ENCODE measurements at places on chromosomes 4 and X.
A peak's percentile ranks its signal among the peaks of the same experiment; 100 is the strongest.

DNA sequence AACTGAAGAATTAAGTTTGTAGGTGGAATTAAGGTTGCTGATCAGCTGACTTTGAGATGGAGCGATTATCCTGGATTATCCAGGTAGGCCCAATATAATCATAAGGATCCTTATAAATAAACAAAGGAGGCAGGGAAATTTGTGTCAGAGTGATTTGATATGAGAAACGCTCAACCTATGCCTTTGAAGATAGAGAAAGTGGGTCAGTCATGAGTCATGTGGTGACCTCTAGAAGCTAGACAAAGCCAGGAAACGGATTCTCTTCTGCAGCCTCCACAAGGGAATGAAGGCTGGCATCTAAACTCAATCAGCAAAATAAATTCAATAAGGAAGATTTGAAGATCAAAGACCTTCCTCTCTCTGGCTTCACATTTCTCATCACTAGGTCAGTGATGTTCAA is 41.5 kb upstream of the SMIM10 start:
- H3K27me3 ChIP-seq: no peaks in the 10 kb centered on the region
- H3K36me3 ChIP-seq: no peaks in the 10 kb centered on the region
- no peak overlapping the region for H3K4me3 ChIP-seq

DNA sequence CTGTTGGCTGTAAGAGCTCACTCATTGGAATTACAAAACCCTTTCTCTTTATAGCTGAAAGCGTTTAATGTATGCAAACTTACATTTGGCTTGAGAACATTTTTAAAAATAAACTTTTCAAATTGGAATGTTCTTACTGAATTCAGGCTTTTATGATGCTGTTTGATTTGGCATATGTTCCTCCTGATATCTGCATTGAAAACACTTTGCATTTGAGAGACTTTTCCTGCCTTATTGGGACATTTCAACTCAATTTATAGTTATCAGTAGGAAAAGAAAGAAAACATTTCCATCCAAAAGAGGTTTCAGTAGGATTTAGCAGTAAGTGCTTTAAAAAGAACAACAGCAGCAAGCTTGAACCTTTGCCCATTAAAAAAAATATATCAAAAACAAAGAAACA is 520.0 kb downstream of the IL1RAPL1 start:
- no peaks in the 10 kb centered on the region for H3K27me3 ChIP-seq
- no peaks in the 10 kb centered on the region for H3K36me3 ChIP-seq
- H3K4me1 ChIP-seq: no peaks in the 10 kb centered on the region
- no peak for DNase-seq
- no peak overlapping the region for H3K4me3 ChIP-seq
- H3K27ac ChIP-seq: no peak overlapping the region

- H3K4me1 ChIP-seq: no peaks in the 10 kb centered on the region
- peaks cover 5% of the 10 kb centered on the region for H3K36me3 ChIP-seq
- H3K4me3 ChIP-seq: no peak overlapping the region
- H3K27me3 ChIP-seq: no peaks in the 10 kb centered on the region
- DNase-seq: no peak
- H3K27ac ChIP-seq: no peak overlapping the region
Observed at GRCh38 chr4:128350449-128351045, 62.9 kb upstream of the PGRMC2 start.

DNA sequence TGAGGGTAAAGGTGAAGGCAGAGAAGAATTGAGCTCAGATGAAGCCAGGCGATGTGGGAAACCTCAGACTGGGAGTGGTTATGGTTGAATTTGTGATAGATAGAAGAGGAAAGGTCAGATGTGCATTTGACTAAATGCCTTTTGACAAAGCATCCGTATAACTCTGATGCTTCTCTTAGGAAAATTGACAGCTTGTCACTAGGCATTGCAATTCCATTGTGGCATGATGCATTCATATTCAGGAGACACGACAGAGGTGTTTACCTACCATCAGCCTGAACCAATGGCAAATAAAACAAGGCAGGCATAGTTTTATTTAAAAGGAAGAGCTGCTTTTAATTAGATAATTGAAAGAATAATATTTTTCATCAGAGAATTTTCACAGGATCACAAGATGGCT is 325.1 kb upstream of the IGFBP7 start:
- no peak overlapping the region for H3K4me3 ChIP-seq
- H3K27ac ChIP-seq: no peak overlapping the region
- no peaks in the 10 kb centered on the region for H3K36me3 ChIP-seq

DNA sequence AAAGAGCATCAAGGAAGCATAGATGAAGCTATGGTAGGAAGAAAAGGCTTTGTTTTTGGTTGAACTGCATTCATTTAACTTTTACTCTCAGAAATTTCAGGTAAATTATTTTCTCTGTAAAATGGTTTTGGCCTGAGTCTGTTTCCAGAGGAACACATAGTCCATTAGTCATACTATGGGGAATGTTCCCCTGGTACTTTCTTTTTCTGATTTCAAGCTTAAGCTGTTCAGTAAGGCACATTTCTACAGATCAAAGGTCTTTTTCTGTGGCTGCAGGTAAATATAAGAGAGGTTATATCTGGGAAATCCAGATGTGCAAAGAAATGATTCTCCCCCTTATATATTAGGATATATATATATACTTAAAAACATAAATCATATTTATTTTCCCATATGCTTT is 1744.4 kb upstream of the ADGRL3 start:
- H3K4me1 ChIP-seq: no peaks in the 10 kb centered on the region
- H3K27me3 ChIP-seq: no peaks in the 10 kb centered on the region
- no peak overlapping the region for H3K4me3 ChIP-seq
- DNase-seq: no peak

GRCh38 chr4:102519925-102520324 is 18.8 kb downstream of the NFKB1 start:
- no peak for DNase-seq
- H3K27ac ChIP-seq: peak overlapping the region; percentile 79
- H3K4me1 ChIP-seq: peaks cover 81% of the 10 kb centered on the region
- peaks cover 57% of the 10 kb centered on the region for H3K36me3 ChIP-seq

DNA sequence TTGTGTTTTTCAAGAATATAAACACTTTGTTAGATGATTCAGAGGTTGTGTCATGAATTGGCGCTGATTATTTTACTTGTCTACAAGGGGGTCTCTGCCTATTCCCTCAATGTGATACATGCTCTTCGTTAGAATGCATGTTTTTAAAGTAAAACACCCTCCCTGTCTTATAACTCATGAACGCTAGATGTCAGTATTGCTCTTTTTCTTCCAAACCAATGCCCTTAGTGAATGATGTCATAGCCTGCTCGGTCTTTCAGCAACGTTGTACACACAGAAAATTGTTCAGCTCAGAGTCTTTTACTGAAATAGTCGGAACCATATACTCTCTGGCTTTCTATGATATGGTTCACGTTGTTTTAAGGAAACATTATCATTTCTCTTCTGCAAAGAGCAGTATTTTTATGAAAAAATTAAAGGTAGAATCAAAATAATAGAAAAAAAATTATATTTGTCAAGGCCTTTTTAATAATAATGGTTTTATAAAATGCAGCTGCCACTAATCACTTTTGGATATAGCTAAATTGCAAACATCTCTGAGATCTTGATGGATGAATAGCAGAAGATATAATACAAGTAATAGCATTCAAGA is 292.9 kb downstream of the TLL1 start:
- H3K4me3 ChIP-seq: no peak overlapping the region
- no peak overlapping the region for H3K27ac ChIP-seq
- no peaks in the 10 kb centered on the region for H3K27me3 ChIP-seq
- H3K36me3 ChIP-seq: no peaks in the 10 kb centered on the region

GRCh38 chr4:73620115-73620792 is at the start of gene RASSF6:
Gene RASSF6, minus strand, starts transcription at chr4:73620436. Its CDS starts 8,641 bp downstream, at chr4:73611795.
- H3K4me3 ChIP-seq: peak within 1 kb of the TSS; percentile 54
- peak; percentile 29 for DNase-seq
- H3K27me3 ChIP-seq: peaks cover 24% of the 10 kb centered on the region

- no peak overlapping the region for H3K27ac ChIP-seq
- no peaks in the 10 kb centered on the region for H3K4me1 ChIP-seq
Observed at GRCh38 chrX:94162971-94163370, 489.0 kb downstream of the FAM133A start.

GRCh38 chrX:44157858-44158257 is 184.7 kb upstream of the NDP start:
- H3K36me3 ChIP-seq: peaks cover 2% of the 10 kb centered on the region
- H3K4me1 ChIP-seq: no peaks in the 10 kb centered on the region
- no peaks in the 10 kb centered on the region for H3K27me3 ChIP-seq
- no peak overlapping the region for H3K27ac ChIP-seq

DNA sequence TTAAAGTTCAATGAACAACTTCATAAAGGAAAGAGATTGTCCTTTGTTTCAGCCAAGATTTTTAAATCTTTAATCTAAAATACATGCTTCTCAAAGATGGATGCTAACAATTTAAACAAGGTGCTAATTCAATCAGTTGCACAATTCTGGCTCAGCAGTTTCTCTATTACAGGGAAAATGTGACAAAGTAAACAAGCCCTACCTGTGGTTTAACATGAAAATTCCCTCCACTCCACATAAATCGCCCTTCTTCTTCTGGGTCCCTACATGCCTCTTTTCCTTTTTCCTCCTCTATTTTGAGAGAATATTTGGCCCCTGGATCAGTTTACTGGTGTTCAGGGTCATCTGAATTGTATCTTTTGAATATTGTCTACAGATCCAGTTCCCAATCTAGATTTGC is 80.6 kb downstream of the FRYL start:
- H3K4me1 ChIP-seq: peaks cover 58% of the 10 kb centered on the region
- no peak overlapping the region for H3K4me3 ChIP-seq
- H3K27ac ChIP-seq: peak overlapping the region; percentile 19
- H3K27me3 ChIP-seq: no peaks in the 10 kb centered on the region
- DNase-seq: no peak
- H3K36me3 ChIP-seq: peaks cover 13% of the 10 kb centered on the region

- no peak for DNase-seq
- H3K36me3 ChIP-seq: peaks cover 81% of the 10 kb centered on the region
- no peak overlapping the region for H3K4me3 ChIP-seq
- no peaks in the 10 kb centered on the region for H3K4me1 ChIP-seq
Observed at GRCh38 chr4:182885022-182885737, 32.0 kb downstream of the DCTD start.

Measured in activated naive CD8-positive, alpha-beta T cell treated with anti-CD3 and anti-CD28 coated beads for 36 hours (primary cell).